Islet precursor cell (in vitro differentiated cells): ENCODE measurements at places on chromosomes 3 and 15.

DNA sequence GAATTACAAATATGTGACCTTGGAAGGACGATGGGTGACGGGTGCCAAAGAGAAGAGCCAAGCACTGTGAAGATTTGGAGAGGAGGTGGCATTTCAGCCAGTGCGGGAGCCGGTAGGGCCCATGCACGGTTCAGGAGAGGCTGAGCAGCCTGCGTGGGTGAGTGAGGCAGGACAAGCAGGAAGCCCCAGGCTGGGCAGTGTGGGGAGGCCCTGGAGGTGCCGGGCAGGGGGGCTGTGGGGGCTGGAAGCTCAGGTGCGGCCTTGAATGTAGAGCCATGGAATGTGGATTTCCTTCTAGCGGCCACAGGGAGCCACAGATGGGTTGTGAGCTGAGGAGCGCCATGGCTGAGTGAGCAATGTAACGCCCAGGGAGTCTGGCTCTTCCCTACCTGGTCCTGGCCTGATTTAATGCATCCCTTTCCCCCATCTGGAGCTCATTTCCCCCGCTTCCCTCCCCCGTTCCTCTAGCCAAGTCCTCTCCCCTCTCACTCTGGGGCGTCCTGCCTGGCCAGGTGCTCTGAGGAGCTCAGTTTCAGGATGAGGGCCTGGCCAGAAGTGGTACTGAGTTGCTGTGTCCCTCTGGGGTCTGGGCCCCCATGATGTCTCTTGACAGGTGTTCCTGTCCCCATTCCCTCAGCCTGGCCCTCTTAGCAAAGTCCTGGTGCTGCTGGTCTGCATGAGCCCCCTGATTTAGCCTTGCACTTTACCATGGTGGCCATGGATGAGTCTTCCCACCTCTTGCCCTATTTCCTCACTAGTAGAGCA lies 41.8 kb upstream of the IQSEC1 start:
- DNase-seq, result peak; percentile 51

- DNase-seq, result no peak
Measured at GRCh38 chr3:177803500-177803899, 606.2 kb upstream of the TBL1XR1 start.

GRCh38 chr15:85684174-85684710 lies 110.5 kb downstream of the KLHL25 start:
- no peak for DNase-seq

GRCh38 chr3:62183969-62184368 lies 189.4 kb downstream of the FEZF2 start:
- no peak for DNase-seq

DNA sequence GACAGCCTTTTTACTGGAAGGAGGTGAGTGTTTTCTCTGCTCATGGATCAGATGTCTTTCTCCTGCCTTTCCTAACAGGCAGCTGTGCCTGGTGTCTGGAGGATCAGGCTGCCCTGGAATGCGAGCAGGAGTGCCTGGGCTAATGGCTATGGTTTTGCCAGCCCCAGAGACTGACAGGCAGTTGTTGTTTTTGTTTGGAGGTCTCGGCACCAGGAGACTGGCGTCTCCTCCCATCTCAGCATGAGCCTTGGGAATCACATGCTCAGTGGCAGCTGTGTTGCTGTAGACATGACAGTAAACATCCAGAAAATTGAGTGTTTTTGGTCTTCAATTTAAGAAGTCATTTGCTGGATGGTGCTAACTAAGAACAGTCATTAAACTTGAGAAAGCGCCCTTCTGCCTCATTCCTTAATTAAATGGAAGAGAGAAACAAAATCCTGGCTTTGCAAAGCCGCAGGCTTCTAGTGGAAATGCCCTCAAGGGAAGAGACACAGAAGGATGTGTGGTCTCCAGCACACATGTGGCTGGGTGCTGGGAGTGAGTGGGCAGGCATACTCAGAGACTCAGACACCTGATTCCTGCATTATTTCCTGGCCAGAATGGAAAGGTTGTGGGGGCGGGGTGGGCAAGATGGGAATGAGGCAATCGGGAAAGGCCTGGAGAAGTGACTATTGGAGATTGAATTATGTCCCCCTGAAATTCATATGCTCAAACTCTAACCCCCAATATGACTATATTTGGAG lies 97.0 kb upstream of the NMNAT3 start:
- DNase-seq, result peak; percentile 99

GRCh38 chr15:67303490-67304363 lies 49.1 kb downstream of the IQCH start:
- DNase-seq, result no peak

DNA sequence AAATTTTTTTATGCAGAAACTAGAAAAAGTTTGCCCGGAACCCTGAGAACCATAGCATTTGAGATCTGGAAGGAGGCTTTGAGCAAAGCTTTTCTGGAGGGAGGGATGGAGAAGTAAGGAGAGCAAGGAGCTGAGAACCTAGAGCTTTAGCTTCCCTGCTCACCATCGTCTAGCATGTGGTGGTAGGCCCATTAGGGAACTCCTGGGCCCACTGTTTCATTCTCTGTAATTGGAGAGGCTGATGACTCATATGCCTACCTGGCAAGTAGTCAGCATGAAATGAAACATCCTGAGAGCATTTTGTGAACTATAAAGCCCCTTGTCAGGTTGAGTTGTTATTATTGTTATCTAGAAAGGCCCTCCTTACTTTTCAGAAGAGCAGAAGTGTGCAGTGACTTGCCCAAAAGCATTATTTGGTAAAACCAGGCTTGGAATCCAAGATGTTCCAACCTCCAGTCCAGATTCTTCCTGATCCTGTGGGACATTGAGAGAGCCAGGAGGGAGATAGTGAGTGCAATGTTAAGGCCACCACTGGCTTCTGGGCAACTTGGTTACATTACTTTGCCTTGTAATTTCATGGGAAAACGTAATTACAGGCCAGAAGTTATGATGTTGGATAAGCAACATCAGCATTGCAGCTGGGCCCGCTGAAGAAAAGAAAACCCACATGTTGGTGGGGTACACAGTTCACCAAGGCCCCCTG lies 104.5 kb upstream of the BFSP2 start:
- peak; percentile 66 for DNase-seq

DNA sequence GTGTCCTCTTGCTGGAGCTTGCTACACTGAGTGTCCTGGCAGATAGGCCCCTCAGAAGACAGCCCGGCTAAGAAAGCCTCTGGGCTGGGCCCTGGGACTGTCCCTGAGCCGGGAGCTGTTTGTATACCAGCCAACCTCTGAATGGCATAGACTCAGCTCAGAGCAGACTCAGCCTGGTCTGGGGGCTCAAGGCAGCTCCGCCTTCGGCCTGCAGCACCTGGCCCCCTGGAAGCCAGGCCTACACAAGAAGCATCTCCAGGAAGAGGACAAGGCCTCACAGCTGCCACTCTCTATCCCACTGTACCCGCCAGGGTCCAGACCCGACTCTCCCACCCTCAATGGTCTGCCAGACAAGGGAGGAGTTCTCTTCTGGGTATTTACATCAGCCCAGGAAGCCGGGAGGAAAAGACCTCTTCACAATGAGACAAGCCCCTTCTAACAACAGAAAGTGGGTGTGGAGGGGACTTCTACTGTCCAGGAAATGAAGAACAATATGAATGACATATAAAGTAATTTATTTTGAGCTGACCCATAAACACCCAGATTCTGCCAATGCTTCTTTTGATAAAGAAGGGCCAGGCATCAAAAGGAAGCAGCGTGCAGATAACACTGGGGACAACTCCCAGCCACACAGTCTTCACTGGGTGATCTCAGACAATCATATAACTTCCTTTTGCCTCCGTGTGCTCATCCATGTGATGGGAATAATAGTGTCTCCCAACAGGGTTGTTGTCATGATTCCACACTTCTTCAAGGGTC lies 110.2 kb downstream of the TPRA1 start:
- no peak for DNase-seq

DNA sequence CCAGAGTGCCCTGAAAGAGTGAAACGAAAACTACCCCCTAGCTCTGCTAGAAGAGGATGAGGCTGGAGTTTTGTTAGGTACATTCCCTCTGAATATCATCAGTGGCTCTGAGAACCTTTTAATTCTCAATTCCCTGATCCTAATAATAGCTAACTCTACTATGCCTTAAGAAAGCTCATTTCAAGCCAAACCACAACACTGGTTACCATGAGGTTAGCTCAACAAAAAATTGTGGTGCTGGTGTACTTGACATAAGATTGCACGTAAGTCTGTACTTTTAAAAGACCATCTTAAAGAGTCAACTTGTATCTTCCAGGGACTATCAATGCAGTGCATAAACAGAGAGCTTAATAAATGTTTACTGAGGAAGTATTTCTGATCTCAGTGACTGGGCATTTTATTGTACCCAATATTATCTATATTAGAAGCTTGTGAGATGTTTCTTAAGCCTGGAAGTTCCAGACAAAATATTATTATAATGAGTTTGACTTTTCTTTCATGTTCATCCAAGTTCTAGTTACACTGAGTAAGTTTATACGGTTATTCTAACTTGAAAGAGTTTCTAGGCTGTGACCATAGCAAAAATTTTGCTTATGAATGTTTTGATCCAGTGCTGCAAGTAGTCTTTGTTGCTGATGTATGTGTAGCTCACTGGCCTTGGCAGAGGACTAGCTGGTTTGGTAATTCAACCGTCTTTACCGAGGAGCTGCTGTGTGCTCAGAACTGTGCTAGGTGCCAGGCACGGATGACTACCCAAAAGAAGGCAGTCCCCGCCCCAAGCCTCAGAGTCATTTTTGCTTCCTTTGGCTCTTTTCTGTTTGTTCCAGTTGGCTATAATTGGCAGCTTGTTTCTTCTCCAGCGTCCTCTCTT lies 334.4 kb upstream of the TRIM42 start:
- DNase-seq, result peak; percentile 22

DNA sequence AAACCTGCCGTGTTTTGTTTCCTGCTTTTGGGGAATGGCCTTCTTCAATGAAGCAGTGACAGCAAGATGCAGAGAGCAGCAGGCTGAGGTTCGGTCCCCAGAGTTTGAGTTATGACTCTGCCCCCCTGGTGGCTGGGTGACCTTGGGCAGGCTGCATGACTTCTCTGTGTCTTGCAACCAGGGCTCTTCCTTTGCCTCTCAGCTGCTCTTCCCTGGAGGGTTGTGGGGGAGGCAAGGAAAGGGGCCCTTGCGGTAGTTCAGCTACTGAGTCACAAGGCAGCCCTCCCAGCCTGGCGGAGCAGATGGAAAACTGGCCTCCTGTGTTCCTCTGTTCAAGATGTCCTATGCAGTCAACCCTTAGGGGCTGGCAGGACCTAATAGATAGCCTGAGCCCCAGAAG lies 17.1 kb downstream of the CTXND1 start:
- peak; percentile 79 for DNase-seq

GRCh38 chr3:114587986-114588385 lies 294.2 kb downstream of the TIGIT start:
- DNase-seq, result no peak

DNA sequence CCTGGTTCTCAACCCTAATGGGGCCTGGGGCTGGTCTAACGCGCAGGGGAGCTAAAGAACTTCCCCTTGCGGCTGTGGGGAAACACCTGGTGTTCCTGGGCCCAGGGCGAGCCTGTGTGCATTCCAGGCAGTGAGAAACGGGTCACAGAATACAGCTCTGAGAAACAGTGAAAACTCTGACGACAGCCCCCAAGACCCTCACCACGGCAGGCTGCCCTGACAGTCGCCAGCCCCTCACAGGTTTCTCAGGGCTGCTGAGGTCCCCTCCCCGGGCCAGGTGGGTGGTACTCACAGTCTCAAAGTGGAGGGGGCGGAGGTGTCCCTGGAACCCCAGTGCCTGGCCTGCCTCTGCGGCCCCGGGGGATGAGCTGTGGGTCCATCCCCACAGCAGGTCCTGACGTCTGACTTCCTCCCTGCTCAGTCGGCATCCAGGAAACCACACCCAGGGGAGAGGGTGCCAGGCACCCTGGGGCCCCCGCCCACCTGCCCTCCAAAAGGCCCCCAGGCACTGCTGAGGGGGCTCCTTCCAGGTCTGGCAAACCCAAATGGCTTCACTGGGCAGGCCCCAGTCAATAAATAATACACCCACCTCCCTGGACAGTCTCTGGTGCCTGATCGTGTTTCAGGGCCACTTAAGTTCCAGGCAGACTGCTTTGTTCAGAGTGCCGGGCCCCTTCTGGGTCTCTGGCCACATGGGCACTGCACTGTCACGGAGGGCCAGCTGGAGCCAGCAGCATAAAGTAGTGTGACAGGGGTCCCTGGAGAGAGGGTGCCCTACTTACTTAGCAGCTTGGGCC lies 57.7 kb downstream of the IQSEC1 start:
- DNase-seq, result no peak

DNA sequence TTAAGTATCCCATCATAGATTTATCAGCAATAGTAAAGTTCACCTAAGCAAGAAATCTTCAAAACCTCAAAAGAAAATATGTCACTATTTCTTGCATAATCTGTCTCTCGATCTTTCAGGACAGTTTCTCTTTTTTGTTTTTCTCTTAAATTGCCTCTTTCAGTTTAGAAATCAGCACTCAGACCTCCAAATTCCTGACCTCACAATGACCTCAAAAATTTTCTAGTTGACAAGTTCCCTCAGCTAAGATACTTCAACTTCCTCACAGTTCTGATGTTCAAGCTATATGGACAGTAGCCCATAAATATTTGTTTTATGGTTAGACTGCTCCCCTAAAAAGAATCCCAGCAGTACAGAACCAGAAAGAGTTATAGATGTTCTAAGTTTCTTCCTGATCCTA lies 24.1 kb downstream of the SLC24A5 start:
- no peak for DNase-seq

DNA sequence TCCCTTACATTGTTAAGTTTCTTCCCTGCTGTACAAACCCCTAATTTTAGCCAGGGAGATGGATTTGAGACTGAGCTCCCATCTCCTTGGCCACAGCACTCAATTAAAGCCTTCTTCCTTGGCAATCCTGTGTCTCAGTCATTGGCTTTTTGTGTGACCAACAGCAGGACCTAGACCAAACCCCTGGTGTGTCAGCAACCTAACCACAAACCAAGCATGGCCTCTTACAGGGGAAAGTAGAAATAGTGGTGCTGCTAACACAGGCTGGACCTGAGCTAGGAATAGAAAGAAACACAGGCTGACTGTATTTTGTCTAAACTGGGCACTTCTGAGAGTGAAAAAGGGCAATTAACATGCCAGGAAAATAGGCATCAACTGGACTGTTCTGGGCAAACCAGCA lies 37.9 kb downstream of the PPCDC start:
- no peak for DNase-seq

DNA sequence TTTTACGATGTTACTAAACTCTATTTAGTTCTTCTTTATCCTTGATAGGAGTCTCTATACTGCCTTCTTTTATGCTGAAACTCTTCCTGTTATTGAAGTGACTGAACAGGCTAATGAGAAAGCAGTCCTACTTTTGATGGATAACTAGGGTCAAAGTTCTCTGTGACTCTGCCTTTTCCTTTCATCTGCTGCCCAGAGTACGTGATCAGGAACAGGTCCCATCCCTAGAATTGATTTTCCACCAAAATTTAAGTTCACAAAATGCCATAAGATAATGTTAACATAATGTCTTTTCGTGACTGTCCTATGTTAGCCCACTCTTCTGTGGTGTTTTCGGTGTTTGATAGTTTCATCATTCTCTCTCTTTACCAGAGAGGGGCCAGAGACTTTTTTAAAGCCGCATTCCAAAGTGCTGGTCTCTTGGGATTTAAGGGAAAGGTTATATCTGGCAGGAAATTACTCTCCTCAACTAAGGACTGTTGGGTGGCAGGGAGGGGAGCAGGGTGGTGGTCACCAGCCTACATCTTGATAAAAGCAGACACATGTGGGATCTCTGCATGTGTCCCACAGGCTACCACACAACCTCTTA lies 50.3 kb upstream of the PLXND1 start:
- DNase-seq, result no peak
